ENCODE measurements at places on chromosomes 7 and 10.

DNA sequence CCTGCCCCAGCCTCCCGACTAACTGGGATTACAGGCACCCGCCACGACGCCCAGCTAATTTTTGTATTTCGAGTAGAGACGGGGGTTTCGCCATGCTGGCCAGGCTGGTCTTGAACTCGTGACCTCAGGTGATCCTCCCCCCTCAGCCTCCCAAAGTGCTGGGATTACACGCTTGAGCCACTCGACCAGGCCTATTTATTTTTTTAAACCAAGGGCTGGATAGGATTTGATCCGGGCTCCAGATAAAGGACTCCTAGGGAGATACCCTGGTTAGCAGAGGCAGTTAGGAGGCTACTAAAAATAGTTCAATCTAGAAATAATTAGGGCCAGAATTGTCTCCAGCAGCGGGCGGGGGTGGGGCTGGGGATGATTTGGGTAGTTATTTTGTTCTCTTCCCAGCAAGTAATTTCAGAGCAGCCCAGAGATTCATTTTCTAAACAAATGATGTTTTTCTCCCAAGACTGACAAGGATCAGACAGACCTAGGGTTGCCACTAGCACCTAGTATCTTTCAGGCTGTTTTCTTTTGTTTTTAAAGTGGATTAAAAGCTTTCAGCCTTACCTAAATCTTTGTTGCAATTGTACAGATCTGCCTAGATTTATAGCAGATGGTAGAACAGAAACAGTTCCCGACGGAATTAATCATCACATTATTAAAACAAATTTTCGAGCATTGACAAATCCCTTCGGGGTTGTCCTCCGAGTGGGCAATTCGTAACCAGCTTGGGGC lies 859 bp upstream of the SMC3 start:
- peaks cover 10% of the 10 kb centered on the region for H3K4me1 ChIP-seq
- no peaks in the 10 kb centered on the region for H3K27me3 ChIP-seq
- peak overlapping the region; percentile 99 for H3K27ac ChIP-seq
- H3K36me3 ChIP-seq, result peaks cover 9% of the 10 kb centered on the region
- peak overlapping the region; percentile 89 for H3K4me3 ChIP-seq

DNA sequence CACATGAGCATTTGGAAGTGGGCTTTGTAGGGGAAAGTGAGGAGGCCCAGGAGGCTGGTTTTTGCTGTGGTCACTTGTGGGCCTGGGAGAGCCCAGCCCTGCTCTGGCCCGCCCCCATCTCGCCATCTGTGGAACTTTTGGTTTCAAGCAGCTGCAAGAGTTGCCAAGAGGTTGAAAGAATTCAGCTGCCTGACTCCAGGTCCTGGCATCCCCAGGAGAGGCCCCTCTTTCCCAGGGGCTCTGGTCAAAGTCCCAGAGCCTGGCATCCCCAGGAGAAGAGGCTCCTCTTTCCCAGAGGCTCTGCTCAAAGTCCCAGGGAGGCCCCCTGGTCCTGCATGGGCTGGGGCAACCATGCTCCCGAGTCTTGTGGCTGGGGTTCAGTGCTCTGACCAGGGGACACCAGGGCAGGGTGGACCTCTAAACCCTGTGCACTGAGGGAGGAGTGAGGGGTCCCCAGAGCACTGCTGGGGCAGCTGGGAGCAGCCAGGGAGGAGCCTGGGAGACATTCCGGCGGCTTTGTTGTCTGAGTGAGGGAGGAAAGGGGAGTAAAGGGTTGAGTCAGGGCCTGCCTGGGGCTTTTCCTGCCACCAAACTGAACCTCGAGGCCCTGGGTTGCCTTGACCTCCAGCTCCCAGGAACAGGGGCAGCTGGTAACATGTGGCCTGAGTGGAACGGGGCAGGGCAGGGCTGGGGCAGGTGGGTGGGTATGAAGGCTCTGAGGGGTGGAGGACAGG lies 27.7 kb upstream of the CSGALNACT2 start:
- peak overlapping the region; percentile 62 for H3K27ac ChIP-seq
- no peak for ATAC-seq
- no peak overlapping the region for H3K4me3 ChIP-seq
- H3K36me3 ChIP-seq, result no peaks in the 10 kb centered on the region

DNA sequence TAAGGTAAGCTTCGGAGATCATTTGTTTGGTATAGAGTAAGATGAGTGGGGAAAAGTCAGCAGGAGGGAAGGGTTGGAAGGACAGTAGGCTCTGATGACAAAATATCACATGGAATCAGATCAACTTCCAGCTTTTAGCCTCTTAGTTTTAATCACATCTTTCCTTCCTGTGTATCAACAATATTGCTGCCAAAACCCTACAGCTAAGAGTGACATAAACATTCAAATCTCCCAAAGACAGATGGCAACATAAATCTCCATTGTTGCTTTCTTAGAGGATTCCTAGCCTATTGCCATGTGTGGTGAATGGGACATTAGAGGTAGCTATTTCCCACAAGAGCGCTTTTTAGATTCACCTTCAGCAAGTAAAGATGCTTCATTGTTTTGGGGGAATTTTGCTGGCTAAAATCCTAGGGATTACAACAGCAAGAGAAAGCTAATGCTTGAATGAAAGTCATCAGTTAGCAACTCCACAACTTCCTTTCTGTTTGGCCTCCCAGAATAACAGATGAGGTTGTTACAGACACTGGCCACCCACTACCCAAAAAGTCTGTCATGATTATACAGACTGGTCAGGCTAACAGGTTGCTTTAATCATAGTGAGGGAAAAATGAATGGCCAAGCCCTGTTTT lies 35.2 kb upstream of the FZD1 start:
- H3K36me3 ChIP-seq, result no peaks in the 10 kb centered on the region
- no peak for ATAC-seq
- H3K27me3 ChIP-seq, result no peaks in the 10 kb centered on the region

DNA sequence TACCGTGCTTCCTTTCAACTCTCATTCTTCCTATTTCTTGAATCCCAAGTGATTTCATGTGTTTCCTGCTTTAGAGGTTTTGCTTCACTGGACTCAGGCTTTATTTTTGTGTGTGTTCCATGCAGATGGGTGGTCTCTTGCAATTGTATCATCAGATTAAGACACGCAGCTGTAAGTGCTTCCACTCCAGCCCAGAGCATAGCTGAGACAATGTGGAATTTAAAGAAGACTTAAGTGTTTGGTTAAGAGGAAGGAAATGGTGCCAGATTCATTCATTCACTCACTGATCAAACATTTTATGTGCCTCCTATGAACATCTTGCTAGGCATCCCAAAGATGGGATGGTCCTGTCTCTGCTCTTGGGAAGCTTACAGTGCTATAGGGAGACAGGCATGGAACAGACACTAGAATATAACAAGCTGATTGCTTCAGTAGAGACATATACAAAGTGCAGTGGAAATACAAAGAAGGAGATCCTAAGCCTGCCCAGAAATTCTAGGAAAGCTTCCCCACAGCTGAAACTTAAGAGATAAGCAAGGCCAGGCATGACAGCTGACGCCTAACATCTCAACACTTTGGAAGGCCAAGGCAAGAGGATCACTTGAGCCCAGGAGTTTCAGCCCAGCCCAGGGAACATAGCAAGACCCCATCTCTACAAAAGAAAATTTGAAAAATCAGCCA lies 46.1 kb upstream of the LRRC17 start:
- H3K4me1 ChIP-seq, result peaks cover 5% of the 10 kb centered on the region
- H3K36me3 ChIP-seq, result peaks cover 7% of the 10 kb centered on the region
- no peak overlapping the region for H3K4me3 ChIP-seq
- no peaks in the 10 kb centered on the region for H3K27me3 ChIP-seq
- no peak for ATAC-seq

DNA sequence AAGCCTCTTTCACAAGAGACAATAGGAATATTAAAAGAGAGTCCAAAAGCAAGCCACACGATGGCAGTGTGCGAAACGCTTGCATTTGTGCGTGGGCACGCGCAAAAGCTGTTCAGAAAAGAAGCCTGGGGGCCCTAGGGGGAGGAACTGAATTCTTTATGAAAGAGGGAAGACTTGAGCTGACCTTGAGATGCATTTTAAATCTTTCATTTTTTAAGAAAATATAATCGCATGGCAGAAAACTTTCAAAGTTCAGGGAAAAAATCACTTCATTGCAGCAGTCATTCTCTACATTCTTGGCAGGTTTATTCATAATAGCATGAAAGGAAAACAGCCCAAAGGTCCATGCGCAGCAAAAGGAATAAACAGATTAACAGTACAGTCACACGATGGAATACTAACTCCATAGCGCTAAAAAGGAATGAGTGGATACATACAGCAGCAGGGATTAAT lies 206.5 kb upstream of the PRKCQ start:
- peaks cover 5% of the 10 kb centered on the region for H3K4me1 ChIP-seq
- H3K36me3 ChIP-seq, result no peaks in the 10 kb centered on the region
- H3K27ac ChIP-seq, result no peak overlapping the region
- no peak overlapping the region for H3K4me3 ChIP-seq
- no peak for ATAC-seq

DNA sequence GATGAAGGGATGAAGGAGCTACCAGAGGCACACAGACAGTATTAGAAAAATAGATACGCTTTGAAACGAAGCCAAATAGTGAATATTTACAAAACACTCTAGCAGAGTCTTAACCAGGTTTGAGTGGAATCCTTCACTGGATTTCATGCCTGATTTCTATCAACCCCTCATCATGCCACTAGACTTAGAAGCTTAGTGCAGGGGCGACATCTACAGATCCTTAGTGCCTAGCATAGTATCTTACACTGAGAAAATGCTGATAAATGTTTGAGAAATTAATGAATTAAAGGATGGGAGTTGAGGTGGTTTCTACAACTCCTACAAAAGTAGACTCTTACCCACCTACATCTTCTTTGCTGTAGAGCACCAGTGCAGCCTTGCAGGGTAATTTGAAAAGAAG lies 54.7 kb upstream of the CCNJ start:
- no peak overlapping the region for H3K4me3 ChIP-seq
- H3K36me3 ChIP-seq, result no peaks in the 10 kb centered on the region
- no peak for ATAC-seq
- no peaks in the 10 kb centered on the region for H3K27me3 ChIP-seq

GRCh38 chr10:113452146-113452845 lies 100.6 kb upstream of the HABP2 start:
- no peak overlapping the region for H3K27ac ChIP-seq
- no peak overlapping the region for H3K4me3 ChIP-seq
- peaks cover 35% of the 10 kb centered on the region for H3K27me3 ChIP-seq
- H3K36me3 ChIP-seq, result no peaks in the 10 kb centered on the region
- H3K4me1 ChIP-seq, result no peaks in the 10 kb centered on the region
- ATAC-seq, result no peak

GRCh38 chr7:25840209-25840792 lies 311.7 kb upstream of the NFE2L3 start:
- H3K27ac ChIP-seq, result no peak overlapping the region
- H3K36me3 ChIP-seq, result no peaks in the 10 kb centered on the region
- H3K4me1 ChIP-seq, result no peaks in the 10 kb centered on the region
- no peak overlapping the region for H3K4me3 ChIP-seq

GRCh38 chr10:30437031-30437841 lies 3.3 kb downstream of the MAP3K8 start:
- H3K36me3 ChIP-seq, result peaks cover 77% of the 10 kb centered on the region
- H3K4me3 ChIP-seq, result peak overlapping the region; percentile 96
- peak overlapping the region; percentile 96 for H3K27ac ChIP-seq
- no peaks in the 10 kb centered on the region for H3K27me3 ChIP-seq
- peaks cover 58% of the 10 kb centered on the region for H3K4me1 ChIP-seq
- no peak for ATAC-seq

DNA sequence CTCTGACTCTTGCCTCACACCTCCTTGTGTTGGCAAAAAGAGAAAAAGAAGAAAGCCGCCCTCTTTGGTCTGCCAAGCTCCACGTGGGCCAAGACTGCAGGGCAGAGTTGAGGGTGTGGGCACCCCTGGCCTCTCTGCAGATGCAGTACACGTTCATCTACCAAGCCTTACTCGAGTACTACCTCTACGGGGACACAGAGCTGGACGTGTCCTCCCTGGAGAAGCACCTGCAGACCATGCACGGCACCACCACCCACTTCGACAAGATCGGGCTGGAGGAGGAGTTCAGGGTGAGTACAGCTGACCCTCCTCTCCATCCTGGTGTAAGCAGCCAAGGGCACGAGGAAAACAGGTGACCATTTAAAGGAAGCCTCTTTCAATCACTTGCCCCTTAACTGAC lies 56.1 kb downstream of the MKI67 start:
- no peak for ATAC-seq
- no peak overlapping the region for H3K4me3 ChIP-seq
- H3K27ac ChIP-seq, result no peak overlapping the region
- H3K36me3 ChIP-seq, result peaks cover 69% of the 10 kb centered on the region
- no peaks in the 10 kb centered on the region for H3K27me3 ChIP-seq

DNA sequence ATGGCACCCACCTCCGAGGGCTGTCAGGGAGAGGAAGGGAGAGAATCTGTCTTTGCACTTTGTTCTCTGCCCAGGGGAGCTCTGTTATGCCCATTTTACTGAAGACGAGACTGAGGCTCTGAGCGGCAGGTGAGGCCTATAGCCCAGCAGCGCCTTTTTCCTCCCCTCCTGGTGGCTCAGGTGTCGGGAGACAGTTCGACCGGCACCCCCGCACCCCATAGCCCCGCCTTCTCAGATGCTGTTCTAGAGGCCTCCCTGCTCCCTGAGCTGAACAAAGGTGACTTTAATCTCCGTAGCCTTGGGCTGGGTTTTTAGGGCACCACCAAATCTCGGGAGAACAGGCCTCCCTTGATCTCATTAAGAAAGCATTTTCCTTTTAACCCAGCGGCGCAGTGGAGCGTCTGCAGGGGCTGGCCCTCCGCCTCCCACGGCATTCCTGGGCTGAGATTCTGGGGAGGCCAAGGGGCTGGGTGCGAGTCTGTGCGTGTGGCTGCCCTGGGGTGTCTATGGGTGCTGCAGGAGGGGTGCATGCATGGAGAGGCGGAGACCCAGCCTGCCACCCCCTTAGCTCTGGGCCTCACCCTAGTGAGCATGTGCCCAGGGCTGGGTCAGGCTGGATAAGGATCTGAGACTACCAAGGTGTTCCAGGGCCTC lies 3.3 kb downstream of the LFNG start:
- H3K4me1 ChIP-seq, result peaks cover 72% of the 10 kb centered on the region
- H3K4me3 ChIP-seq, result peak overlapping the region; percentile 100
- no peak for ATAC-seq
- H3K27me3 ChIP-seq, result no peaks in the 10 kb centered on the region

GRCh38 chr7:149291036-149291780 lies 29.2 kb downstream of the ZNF783 start:
- no peaks in the 10 kb centered on the region for H3K27me3 ChIP-seq
- no peak overlapping the region for H3K4me3 ChIP-seq
- peaks cover 14% of the 10 kb centered on the region for H3K4me1 ChIP-seq
- peaks cover 35% of the 10 kb centered on the region for H3K36me3 ChIP-seq
- no peak for ATAC-seq

DNA sequence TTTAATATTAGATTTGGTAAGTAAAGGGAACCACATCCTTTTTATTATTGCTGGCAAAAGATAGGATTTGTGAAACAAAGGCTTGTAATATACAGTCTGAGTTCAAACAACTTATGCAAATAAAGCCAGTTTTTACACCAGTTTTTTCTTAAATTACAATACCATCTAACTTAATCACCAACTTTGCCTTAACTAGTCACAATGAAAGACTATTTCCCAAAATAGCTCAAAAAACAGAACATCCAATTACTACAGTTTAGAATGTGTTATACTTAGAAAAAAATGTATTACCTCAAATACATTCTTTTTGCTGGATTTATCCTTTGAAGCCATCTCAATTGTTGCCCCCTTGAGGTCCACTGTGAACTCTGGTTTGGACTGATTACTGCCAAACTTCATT lies 108.5 kb downstream of the ARHGAP12 start:
- H3K27me3 ChIP-seq, result no peaks in the 10 kb centered on the region
- ATAC-seq, result no peak
- H3K27ac ChIP-seq, result no peak overlapping the region

- no peak overlapping the region for H3K27ac ChIP-seq
- ATAC-seq, result no peak
- H3K4me3 ChIP-seq, result no peak overlapping the region
- peaks cover 43% of the 10 kb centered on the region for H3K36me3 ChIP-seq
- peaks cover 12% of the 10 kb centered on the region for H3K4me1 ChIP-seq
Measured at GRCh38 chr7:77368974-77369373, 47.2 kb downstream of the GSAP start.
